Prostate gland (tissue), 2 donors: ENCODE measurements at places on chromosomes 3 and 15. TPM values are rescaled to one million over a fixed set of nuclear protein-coding genes. Genes with fewer than 3 reads are reported as not detected.

DNA sequence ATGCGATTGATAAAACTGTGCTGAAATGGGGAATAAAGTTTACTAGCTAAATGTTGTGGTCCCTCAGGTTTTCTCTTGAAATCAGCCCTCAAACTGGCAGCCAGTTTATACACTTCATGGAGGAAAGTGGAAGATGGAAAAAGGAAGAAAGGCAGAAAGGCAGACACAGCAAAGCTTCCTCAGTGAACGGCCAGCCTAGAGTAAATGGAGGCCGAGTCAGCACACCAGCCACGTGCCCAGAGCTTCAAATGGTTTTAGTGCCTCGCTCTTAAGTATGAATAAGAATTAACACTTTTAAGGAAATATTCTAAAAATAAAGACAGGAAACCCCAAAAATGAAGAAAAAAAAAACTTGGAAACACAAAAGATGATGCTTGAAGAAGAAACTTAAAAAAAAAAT, 48.3 kb downstream of the GNB4 start:
- no peaks in the 10 kb centered on the region for H3K27me3 ChIP-seq
- H3K27ac ChIP-seq = no peak overlapping the region
- H3K4me3 ChIP-seq = no peak overlapping the region
- no peak for DNase-seq
- H3K4me1 ChIP-seq = no peaks in the 10 kb centered on the region

DNA sequence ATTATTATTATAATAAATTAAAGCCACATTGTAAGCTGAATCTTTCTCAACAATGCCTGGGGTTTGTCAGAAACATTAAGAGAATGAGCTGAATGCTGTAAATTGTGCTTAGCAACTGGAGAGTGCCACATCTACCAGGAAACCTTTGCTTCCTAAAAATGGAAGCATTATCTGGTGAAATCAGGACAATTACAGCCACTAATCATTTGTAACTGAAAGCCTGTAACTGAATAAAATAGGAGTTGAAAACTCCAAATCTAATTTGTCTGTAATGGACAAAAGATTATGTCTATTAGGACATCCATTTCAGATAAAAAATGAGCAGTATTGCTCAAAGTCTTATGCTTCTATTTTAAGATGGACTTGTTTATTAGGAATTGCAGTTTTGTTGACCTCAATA, 32.2 kb downstream of the EIF1B start:
- no peak overlapping the region for H3K4me3 ChIP-seq
- no peak overlapping the region for H3K27ac ChIP-seq
- DNase-seq = no peak
- H3K36me3 ChIP-seq = no peaks in the 10 kb centered on the region

- no peak overlapping the region for H3K4me3 ChIP-seq
- DNase-seq = no peak
- H3K27ac ChIP-seq = peak overlapping the region; percentile 84
- no peaks in the 10 kb centered on the region for H3K36me3 ChIP-seq
- no peaks in the 10 kb centered on the region for H3K27me3 ChIP-seq
Observed at GRCh38 chr3:129441782-129442181, 1.8 kb downstream of the IFT122 start.

DNA sequence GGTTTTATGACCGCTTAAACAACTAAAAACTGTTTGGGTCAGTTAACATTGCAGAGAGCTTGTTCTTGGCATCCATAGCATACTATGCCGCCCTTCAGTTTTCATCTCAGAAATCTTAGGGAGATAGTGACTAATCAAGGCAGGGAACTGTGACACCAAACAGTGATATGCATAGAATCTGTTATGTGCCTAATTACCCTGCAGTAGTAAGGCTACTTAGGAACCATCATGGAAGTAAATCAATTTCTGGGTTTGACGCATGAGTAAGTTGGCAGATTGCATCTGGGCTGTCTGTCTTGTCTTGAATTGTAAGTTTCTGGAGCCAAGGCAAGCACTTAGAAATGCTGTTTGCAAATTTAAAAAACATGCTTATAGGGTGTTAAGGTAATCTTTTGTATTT, 22.5 kb downstream of the KCTD6 start:
- no peaks in the 10 kb centered on the region for H3K4me1 ChIP-seq
- H3K27ac ChIP-seq = no peak overlapping the region
- no peaks in the 10 kb centered on the region for H3K27me3 ChIP-seq
- DNase-seq = no peak
- no peak overlapping the region for H3K4me3 ChIP-seq

DNA sequence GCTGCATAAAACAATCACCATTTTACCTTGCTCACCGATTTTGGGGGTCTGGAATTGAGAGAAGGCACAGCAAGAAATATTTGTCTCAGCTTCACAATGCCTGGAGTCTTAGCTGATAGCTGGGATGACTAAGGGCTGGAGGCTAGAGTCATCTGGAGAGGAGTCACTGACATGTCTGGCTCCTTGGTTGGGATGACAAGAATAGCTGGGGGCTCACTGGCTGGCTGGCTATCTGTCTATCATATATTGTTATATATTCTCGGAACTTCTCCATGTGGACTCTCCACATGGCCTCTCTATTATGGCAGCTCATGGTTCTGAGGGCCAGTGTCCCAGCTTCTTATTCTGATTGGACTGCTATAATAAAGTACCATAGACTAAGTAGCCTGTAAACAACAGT, 20.0 kb upstream of the TRIM71 start:
- DNase-seq = no peak
- H3K4me1 ChIP-seq = no peaks in the 10 kb centered on the region
- no peak overlapping the region for H3K4me3 ChIP-seq
- no peaks in the 10 kb centered on the region for H3K36me3 ChIP-seq

GRCh38 chr3:125239266-125239665, 26.7 kb upstream of the SLC12A8 start:
- H3K4me1 ChIP-seq = no peaks in the 10 kb centered on the region
- no peak overlapping the region for H3K4me3 ChIP-seq
- no peaks in the 10 kb centered on the region for H3K27me3 ChIP-seq
- DNase-seq = no peak

- no peak overlapping the region for H3K4me3 ChIP-seq
- H3K27me3 ChIP-seq = no peaks in the 10 kb centered on the region
- no peaks in the 10 kb centered on the region for H3K36me3 ChIP-seq
- no peak overlapping the region for H3K27ac ChIP-seq
Observed at GRCh38 chr3:130663092-130663491, 83.5 kb downstream of the PIK3R4 start.

GRCh38 chr3:30984855-30985749, 90.6 kb upstream of the GADL1 start:
- no peak for DNase-seq
- H3K27ac ChIP-seq = no peak overlapping the region
- H3K36me3 ChIP-seq = no peaks in the 10 kb centered on the region
- H3K4me3 ChIP-seq = no peak overlapping the region
- H3K27me3 ChIP-seq = no peaks in the 10 kb centered on the region
- H3K4me1 ChIP-seq = no peaks in the 10 kb centered on the region

- no peak for DNase-seq
- no peaks in the 10 kb centered on the region for H3K36me3 ChIP-seq
- no peaks in the 10 kb centered on the region for H3K27me3 ChIP-seq
- H3K4me3 ChIP-seq = no peak overlapping the region
Observed at GRCh38 chr3:134886991-134887390, 91.9 kb downstream of the EPHB1 start.

DNA sequence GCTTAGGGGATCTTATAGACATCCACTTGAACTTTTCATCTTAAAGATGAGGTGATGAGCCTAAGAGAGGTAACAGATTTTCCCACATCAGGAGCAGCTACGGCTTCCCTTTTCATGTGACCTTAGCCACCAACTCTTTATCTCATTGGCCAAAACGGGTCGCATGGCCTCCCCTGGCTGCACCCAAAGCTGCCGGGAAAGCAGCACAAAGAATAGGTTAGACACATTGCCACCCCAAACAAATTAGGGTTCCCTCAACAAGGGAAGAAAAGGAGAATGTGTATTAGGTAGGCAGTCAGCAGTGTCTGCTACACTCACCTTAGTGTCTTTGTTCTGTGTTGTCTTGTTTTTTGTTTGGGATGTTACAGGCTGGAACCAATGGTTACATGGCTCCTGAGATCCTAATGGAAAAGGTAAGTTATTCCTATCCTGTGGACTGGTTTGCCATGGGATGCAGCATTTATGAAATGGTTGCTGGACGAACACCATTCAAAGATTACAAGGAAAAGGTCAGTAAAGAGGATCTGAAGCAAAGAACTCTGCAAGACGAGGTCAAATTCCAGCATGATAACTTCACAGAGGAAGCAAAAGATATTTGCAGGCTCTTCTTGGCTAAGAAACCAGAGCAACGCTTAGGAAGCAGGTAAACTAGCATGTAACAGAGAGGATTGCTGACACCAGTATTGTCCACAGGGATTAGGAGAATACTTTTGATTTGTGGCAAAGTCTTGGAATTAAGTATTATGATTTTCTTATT, 44.2 kb downstream of the GRK7 start:
- no peak for DNase-seq
- no peaks in the 10 kb centered on the region for H3K27me3 ChIP-seq

DNA sequence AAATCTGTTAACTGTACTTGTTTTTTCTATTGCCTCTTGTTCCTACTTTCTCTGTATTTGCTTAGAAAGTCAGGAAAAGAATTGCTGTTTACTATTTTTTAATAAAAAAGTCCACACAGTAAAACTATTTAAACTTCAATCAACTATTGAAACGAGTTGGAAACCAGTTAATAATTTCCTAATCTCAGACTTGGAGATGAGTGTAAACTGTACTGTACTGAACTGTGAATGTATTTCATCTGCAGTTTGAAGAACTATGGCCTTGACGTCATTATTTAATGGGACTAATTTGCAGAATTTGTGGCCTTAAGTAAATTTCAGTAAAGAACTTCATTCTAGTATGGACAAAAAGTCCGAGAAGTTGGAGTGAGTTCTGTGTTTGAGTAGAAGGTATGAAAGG, 89.1 kb downstream of the LRRC28 start:
- H3K4me1 ChIP-seq = no peaks in the 10 kb centered on the region
- no peak overlapping the region for H3K4me3 ChIP-seq
- no peaks in the 10 kb centered on the region for H3K36me3 ChIP-seq
- DNase-seq = no peak
- no peak overlapping the region for H3K27ac ChIP-seq

GRCh38 chr15:57566834-57567233, 24.9 kb upstream of the MYZAP start:
- peak; percentile 62 for DNase-seq
- no peaks in the 10 kb centered on the region for H3K36me3 ChIP-seq
- H3K27me3 ChIP-seq = no peaks in the 10 kb centered on the region

GRCh38 chr15:65470866-65471265, 46.6 kb downstream of the DPP8 start:
- H3K4me3 ChIP-seq = no peak overlapping the region
- H3K27ac ChIP-seq = no peak overlapping the region
- H3K27me3 ChIP-seq = no peaks in the 10 kb centered on the region
- DNase-seq = no peak
- peaks cover 7% of the 10 kb centered on the region for H3K36me3 ChIP-seq
- H3K4me1 ChIP-seq = no peaks in the 10 kb centered on the region

DNA sequence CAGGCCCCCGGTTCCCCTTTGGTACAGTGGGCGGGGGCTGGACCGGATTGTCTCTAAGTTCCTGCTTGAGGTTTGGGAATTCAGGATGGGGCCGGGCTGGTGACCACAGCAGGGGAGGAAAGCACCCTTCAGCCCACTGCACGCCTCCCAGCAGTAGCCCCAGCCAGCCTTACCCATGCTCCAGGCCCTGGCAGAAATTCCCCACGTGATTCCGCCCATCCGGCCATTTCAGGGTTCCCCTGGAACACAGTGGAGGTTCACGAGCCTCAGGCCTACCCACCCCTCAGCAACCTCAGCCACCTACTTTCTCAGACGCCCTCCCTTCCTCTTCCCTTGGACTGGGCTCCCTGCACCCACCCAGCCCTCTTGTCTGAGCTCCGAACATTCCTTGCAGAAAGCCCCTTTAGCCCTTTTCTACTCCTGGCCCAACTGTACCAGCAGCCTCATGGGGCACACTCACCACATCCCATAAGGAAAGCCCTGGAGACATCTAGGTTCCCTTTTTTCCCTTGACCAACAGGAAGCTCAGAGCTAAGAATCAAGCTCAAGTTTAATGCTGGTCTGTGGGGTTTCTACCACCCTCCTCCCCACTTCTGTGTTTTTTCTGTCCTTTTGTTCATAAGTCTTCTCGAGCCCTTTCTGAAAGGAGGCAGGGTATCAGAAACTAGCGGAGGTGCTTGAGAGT, 11.5 kb downstream of the ALS2CL start:
- no peaks in the 10 kb centered on the region for H3K36me3 ChIP-seq
- no peak overlapping the region for H3K27ac ChIP-seq
- no peaks in the 10 kb centered on the region for H3K4me1 ChIP-seq
- DNase-seq = no peak
- H3K4me3 ChIP-seq = no peak overlapping the region

- no peak for DNase-seq
- no peaks in the 10 kb centered on the region for H3K4me1 ChIP-seq
- H3K27ac ChIP-seq = no peak overlapping the region
- H3K36me3 ChIP-seq = no peaks in the 10 kb centered on the region
- no peaks in the 10 kb centered on the region for H3K27me3 ChIP-seq
Observed at GRCh38 chr3:171277456-171278298, 182.5 kb downstream of the TNIK start.

DNA sequence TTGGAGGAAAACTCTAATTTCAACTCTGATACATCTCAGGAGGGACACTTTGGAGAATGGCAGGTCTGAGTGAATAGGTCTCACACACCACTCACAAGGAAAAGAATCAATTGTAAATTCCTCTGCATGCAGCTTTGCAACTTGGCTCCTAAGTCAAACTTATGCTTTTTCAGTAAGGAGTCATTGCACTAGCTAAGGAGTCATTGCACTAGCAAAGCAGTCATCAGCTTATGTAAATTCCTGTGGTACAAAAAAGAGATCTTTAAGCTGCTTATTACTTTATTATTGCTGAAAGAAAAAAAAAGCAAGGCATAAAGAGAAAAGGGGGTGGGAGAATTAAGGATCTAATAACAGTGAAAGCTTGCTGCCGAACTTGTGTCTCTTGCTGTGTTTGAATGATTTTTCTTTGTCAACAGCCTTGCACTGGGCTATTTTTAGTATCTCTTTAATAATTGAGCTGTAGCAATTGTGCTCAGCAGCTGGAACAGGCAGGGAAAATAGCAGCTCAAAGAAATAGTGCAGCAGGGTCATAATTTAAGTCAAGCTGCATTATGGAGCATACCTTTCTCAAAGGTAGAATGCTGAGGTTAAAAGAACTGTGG, 154.3 kb upstream of the ARPP21 start:
- no peaks in the 10 kb centered on the region for H3K36me3 ChIP-seq
- H3K27me3 ChIP-seq = no peaks in the 10 kb centered on the region
- no peak overlapping the region for H3K4me3 ChIP-seq
- no peak overlapping the region for H3K27ac ChIP-seq

DNA sequence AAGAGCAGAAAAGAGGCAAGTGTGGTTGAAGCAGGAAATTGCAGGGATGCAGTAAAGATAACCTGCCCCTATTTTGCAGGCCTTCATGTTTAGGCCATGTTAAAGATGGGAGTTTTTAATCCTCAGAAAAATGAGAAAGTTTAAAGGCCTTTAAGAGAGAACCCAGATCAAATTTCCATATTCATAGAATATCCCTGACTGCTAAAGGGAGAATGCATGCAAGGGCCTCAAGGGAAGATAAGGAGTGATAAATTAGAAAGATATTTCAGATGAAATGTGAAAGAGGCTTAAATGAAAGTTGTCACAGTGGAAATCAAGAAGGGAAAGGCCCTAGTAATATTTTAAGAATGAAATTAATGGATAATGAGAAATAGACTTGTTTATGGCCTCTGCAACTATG, 292.1 kb downstream of the SATB1 start:
- H3K4me3 ChIP-seq = no peak overlapping the region
- H3K36me3 ChIP-seq = no peaks in the 10 kb centered on the region
- H3K4me1 ChIP-seq = no peaks in the 10 kb centered on the region
- DNase-seq = no peak

The GOLGA8N gene
- 3.9 TPM for total RNA-seq

The ATP8B4 gene
- 55.7 TPM for total RNA-seq

The ABHD10 gene
- 36.3 TPM for total RNA-seq

The CASR gene
- not detected for total RNA-seq

The PAQR5 gene
- total RNA-seq = 1.2 TPM
